Activated CD4-positive, alpha-beta T cell treated with anti-CD3 and anti-CD28 coated beads, Interleukin-2, amount 10 ng/mL, durations not matched to agents 7 days and 5 days (primary cell): ENCODE measurements at places on chromosomes 6 and 20. TPM values are rescaled to one million over a fixed set of nuclear protein-coding genes. Genes with fewer than 3 reads are reported as not detected.

ANKRD6 gene
- 4.8 TPM for total RNA-seq

DNA sequence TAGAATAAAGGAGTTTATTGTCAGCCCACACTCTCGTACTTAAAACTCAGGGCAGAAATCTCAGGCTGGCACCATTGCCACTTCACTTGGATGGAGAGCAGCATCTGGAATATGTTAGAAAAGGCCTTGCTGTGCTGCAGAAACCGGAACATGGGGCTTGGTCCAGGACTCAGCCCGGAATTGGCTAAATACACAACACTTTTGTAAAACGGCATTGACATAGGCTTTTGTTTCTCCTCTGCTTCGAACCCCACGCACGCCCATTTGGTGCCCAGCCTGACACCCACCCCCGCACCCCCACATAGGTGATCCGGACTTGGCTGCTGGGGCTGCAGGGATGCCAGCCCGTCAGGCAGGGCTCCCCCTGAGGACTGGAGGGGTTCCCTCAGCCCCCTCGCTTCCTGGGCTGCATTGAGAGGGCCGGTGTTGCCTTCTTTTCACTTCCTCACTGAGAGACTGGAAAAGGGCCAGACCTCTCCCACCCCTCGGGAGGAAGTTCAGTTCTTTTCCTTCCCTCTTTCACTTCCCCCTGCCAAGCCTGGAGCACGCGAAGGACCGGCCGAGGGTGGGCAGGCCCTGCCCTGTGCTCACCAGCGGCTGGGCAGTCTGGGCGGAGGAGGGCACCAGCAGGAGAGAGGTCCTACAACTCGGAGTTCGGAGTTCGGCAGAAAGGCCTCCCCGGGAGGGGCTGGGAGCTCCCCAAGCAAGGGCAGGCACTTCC lies 17.9 kb upstream of the CST3 start:
- no peak for DNase-seq

GRCh38 chr6:93821953-93822352 lies 402.6 kb upstream of the EPHA7 start:
- no peak for DNase-seq

DNA sequence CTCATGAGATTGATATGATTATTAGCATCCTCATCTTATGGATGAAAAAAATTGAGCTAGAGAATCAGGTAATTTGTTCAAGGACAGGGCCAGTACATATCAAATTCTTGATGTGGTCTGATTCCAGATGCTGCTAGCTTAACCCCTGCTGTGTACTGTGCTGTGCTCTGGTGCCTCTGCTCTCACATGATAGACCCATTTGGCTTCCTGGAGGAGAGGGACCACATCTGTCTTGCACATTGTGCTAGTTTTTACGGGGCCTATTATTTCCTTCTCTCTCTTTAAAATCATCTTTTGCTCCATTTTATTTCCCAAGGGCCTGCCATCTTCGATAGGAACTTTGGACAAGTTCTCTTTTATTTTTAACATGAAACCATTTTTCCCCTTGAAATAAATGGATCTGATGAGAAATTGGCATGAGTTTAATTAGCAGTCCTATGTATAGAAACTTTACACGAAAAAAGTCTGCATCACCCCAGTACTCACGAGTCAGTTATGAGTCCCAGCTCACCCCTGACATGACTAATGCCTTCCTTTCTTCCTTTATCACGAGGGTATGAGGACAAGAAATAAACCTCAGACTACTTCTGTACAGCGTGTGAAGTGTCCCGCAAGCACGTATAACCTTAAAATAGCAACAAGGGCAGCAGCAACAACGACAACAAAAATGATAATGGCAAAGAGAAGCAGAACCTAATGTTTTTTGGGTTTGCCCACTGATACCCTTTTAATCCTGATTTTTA lies 26.5 kb downstream of the CD109 start:
- no peak for DNase-seq

GRCh38 chr6:117684749-117685148 lies 9.5 kb downstream of the NUS1 start:
- no peak for DNase-seq

DNA sequence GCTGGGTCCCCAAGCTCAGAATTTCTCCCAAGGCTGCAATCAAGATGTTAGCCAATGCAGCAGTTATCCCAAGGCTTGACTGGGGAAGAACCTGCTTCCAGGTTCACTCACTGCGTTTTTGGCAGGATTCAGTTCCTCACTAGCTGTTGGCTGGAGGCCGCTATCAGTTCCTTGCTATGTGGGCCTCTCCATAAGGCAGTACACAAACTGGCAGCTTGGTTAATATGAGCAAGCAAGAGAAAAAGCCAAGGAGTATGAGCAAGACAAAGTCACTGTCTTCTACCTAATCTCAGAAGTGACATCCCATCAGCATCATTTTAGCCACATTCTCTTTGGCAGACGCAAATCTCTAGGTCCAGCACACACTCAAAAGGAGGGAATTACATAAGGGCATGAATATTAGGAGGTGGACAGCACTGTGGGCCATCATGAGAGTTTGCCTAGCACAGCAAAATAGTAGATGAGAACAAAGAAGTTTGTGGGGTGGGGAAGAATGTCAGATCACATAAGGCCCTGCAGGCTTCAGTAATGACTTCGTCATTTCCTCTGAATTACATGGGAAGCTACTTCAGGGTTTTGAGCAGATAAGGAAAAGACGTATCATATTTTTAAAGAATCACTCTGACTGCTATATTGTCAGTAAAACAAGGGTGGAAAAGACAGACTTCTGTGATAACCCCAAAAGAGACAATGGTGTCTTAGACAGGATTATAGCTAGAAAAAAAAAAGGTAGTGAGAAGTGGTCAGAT lies 25.5 kb downstream of the LMBRD1 start:
- no peak for DNase-seq
